ENCODE measurements at places on chromosomes 1 and 21. TPM values are rescaled to one million over a fixed set of nuclear protein-coding genes. Genes with fewer than 3 reads are reported as not detected.

Gene S100A12
- not detected for total RNA-seq

Gene GJA5
- 0.87 TPM for total RNA-seq

Gene ADGRL4
- 109 TPM for total RNA-seq

Gene EIF2D
- 34.2 TPM for total RNA-seq

- no peak for DNase-seq
Observed at GRCh38 chr1:110125810-110126209, 13.6 kb downstream of the UBL4B start.

All from lung microvascular endothelial cell (primary cell).